GM13976 (cell line): ENCODE measurements at places on chromosomes 16 and 17.

DNA sequence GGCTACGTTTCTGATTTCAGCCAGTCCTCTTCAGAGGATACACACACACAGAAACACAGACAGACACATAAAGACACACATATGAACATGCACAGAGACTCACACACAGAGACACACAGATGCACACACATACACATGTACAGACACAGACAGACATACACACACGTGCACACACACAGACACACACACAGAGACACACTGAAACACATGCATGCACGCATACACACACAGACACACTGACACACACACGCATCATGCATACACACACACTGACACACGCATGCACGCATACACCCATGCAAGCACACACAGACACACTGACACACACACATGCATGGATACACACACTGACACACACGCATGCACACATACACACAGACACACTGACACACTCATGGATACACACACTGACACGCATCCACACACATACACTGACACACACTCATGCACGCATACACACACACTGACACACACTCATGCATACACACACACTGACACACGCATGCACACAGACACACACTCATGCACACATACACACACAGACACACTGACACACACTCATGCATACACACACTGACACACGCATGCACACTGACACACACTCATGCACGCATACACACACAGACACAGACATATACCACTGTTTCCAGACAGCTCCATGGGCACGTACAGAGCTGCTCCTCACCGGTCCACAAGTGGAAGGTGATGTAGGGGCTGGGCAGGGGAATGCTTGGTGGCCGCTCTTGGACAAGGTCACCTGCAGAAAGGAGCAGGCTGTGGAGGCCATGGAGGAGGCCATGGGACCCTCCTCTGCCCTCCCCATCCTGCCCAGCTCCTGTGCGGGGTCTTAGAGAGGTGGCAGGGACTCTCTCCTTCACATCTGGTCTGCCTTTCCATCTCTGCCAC is 30.1 kb upstream of the MFSD6L start:
- no peak for DNase-seq

DNA sequence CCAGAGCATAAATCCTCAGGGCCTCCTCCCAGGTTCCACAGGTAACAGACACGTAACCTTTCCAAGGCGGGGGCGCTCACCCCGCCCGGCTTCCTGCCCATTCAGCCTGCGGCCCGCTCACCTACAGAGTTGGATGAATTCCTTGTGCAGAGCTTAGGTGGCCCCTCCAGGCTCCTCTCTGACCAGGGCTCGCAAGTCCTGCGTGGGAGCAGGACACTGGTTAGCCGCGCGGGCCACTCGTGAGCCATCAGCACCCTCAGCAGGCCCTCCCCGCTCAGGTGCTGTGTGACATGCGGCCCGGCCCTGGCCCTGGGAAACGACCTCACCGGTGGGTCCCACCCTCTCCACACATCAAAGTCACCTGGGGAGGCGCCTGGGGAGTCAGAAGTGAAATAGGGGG is 528 bp downstream of the TERB1 start:
- DNase-seq, result no peak

GRCh38 chr16:81519301-81520150 is 74.9 kb downstream of the CMIP start:
- DNase-seq, result no peak

GRCh38 chr16:78633551-78633950 is 534.1 kb downstream of the WWOX start:
- DNase-seq, result no peak

- no peak for DNase-seq
Measured at GRCh38 chr16:57432505-57432904, 14.7 kb downstream of the CIAPIN1 start.

DNA sequence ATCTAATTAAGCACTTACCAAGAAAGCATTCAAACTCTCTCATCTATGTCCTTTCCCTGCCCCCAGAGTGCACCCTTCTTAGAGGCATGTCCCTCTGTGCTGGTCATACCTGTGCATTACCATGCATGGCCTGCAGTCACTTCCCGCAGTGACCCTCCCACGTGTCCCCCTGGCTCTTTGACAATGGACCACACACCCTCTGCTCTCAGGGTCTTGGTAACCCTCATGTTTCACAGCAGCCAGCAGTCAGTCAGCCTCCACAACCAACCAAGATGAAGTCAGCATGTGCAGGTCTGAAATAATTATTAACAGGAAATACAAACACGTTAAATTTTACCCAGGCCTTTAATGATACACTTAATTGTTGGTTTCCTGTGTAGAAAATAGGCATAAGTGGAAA is 10.1 kb downstream of the KRT33A start:
- DNase-seq, result no peak

- DNase-seq, result no peak
Measured at GRCh38 chr16:15032547-15033308, 23.1 kb downstream of the NTAN1 start.

GRCh38 chr17:57869617-57870282 is 19.9 kb upstream of the MRPS23 start:
- no peak for DNase-seq

- DNase-seq, result peak; percentile 53
Measured at GRCh38 chr16:81817789-81818567, 38.9 kb downstream of the PLCG2 start.

GRCh38 chr17:65055708-65056638 is 567 bp downstream of the GNA13 start:
- DNase-seq, result peak; percentile 53

- DNase-seq, result no peak
Measured at GRCh38 chr17:57913575-57914272, 41.5 kb downstream of the CUEDC1 start.

GRCh38 chr17:56292010-56292409 is 138.7 kb downstream of the ANKFN1 start:
- no peak for DNase-seq

DNA sequence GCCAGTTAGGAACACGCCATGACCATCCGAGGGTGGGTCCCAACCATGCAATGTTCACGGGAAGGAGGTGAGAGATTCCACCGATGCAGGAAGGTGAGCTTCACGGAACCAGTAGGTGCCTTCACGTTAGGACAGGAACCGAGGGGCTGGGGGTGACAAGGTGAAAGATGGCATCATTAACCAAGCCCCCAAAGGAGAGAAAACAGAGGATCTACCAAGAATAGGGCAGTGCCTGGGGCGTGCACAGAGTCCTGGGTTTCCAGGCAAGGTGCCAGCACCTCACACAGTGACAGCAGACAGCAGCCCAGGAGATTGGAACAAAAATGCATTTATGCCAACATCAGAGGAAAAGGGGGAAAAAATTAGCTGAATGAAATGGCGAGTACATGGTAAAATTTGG is 137.9 kb downstream of the GSG1L start:
- no peak for DNase-seq

DNA sequence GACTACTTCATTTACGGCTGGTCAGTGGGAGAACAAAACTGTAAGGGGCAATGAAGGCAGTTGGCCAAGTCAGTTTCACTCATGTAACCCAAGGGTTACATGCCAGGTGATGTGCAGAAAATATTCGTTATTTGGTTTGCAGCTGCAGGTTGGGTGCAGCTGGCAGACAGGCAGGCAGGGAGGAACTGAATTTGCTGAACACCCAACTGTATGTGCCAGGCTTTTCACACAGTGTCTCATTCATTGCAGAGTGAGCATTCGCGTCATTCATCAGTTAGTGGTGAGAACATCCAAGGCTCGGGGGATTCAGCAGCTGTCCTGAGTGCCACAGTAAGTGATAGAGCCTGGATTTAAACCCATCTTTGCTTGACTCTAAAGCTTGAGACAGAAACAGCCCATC is 59.7 kb downstream of the ABCC6 start:
- no peak for DNase-seq

GRCh38 chr17:10420811-10421210 is 939 bp downstream of the MYH8 start:
- no peak for DNase-seq

GRCh38 chr17:48589060-48589830 is 796 bp downstream of the HOXB3 start:
- no peak for DNase-seq

GRCh38 chr17:73941919-73942530 is 261.5 kb upstream of the RPL38 start:
- DNase-seq, result no peak

- DNase-seq, result no peak
Measured at GRCh38 chr17:2292100-2292499, 11.5 kb downstream of the SMG6 start.

DNA sequence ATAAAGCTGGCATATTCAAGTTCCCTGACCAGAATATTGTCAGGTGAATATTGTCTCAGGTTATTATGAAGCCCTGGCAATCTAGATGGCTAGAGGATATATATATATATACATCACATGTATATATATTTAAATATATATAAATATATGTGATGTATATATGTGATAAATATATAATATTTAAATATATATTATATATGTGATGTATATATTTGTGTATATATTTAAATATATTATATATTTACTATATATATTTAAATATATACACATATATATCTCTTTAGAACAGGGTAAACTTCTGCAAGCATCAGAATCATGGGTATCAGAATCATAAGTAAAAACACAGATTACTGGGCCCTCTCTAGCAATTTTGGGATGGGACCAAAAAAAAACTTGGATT is 112.6 kb downstream of the CDH8 start:
- no peak for DNase-seq

GRCh38 chr16:64627288-64627687 is 494.6 kb downstream of the CDH11 start:
- no peak for DNase-seq

DNA sequence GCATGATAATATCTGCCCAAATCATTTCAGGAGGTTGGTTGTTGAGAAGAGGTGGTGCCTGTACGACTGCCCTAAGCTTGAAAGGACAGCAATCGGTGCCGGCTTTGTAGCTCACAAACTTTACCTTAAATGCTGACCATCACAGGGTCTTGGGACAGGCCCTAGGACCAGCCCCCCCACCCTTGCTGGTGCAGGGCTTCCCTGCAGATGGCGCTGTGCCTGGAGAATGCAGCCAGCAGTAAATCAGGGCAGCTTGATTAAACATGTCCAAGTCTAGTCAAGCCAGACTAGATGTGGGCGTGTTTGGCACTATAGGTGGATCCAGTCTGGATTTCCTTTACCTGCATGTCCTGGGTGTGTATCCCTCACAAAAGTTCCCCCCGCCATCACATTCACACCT is 135.5 kb upstream of the CRHR1 start:
- DNase-seq, result no peak

DNA sequence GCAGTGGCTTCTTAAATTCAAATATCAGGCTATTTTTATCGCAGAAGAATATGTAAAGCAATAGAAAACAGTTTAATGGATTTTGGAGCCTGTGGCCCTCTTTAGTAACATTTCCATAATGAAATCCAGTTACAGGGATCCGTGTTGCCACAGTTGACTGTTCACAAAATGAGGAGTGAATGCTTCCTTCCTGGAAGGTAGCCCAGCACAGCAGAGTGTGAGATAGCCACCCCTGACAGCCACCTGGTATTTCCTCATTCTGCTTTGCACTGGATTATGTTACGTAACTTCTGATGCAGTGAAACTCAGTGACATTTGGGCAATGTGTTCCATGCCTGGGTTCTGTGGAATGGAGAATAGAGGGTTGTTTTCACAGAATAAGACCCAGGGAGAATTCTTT is 517.2 kb downstream of the RBFOX1 start:
- DNase-seq, result no peak

GRCh38 chr17:10058921-10059683 is 139.3 kb downstream of the GAS7 start:
- DNase-seq, result no peak

DNA sequence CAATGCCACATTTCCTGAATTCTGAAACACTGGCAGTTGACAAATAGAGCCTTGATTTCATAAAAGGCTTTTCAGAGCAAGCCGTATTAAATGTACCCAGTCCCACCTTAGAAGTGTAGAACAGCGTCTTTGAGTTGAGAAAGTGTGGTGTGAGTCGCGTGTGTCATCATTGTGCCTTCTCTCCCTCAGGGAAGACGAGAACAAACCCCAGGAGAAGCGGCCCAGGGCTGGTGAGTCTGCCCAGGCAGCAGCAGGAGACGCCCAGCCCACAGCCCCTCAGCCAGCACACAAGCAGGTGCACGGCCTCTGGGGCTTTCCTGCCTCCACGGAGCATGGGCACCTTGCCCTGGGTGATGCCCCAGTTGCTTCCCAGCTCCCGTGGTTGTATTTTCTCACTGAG is 34.0 kb downstream of the CIBAR2 start:
- no peak for DNase-seq

DNA sequence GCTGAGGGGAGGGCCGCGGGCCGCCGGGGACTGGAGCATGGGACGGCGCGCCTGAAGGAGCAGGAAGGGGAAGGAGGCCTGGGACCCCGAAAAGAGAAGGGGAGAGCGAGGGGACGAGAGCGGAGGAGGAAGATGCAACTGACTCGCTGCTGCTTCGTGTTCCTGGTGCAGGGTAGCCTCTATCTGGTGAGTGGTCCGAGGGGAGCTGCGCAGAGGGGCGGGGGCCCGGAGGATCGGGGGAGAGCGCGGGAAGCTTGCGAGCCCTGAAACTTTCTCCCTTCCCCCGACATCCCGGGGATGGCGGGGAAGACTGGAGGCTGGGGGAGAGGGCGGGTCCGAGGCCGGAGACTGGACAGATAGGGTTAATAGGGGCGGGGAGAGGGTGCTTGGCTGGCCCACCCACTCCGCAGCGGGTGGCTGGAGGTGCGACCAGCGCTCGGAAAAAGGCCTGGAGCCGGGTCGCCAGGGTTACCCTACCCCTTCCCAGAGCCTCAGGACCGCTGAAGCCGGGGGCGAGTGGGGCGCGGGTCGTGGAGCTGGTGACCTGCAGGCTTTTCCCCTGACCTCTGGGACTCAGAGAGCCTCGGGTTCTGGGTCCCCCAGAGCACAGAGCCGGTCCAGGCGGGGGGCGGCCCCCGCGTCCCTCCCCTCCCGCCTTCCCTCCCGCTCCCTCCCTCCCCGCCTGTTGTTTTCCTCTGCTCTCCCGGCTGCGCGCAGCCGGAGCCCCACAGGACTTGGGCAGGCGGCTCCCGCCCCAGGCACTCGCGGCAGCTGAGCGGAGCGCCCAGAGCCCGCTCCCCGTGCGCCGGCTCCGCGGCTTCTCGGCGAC is 631 bp downstream of the NXPH3 start:
- DNase-seq, result peak; percentile 57

- no peak for DNase-seq
Measured at GRCh38 chr16:27792486-27793248, 242.7 kb downstream of the KATNIP start.

DNA sequence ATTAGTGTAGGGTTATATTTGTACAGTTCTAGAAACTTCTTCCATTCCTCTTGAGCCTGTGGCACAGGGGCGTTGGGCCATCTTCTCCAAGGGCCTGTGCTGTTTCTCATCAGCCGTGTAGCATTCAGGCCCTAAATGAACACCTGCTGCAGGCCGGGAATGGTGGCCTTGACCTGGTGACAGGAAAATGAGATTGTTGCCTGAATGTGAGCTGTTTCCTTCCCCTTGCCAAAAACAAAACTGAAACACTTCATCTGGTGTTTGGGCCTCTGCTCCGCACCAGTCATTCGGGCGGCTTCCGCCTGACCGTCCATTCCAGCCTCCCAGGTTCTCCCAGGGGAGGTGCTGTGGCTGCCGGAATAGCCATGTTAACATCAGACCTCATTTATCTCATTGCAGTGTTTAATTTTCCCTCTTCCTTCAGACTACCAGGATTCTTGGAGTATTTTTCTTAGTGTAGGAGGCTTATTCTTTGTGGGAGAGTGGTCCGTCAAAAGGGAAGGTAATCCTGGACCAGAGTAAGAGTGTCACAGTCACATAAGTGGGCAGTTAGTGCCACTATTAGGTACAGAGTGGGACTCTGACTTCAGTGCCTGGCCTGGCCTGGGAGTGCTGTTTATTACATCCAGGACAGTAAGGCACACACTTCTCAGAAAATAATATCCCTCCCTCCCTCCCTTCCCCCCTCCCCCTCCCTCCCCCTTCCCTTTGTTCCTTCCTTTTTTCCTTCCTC is 61.9 kb downstream of the WWP2 start:
- DNase-seq, result peak; percentile 76
